Type B pancreatic cell (in vitro differentiated cells): ENCODE measurements at places on chromosomes 12 and 14.

- no peak for DNase-seq
Measured at GRCh38 chr14:64634558-64634957, 69.7 kb upstream of the PLEKHG3 start.

DNA sequence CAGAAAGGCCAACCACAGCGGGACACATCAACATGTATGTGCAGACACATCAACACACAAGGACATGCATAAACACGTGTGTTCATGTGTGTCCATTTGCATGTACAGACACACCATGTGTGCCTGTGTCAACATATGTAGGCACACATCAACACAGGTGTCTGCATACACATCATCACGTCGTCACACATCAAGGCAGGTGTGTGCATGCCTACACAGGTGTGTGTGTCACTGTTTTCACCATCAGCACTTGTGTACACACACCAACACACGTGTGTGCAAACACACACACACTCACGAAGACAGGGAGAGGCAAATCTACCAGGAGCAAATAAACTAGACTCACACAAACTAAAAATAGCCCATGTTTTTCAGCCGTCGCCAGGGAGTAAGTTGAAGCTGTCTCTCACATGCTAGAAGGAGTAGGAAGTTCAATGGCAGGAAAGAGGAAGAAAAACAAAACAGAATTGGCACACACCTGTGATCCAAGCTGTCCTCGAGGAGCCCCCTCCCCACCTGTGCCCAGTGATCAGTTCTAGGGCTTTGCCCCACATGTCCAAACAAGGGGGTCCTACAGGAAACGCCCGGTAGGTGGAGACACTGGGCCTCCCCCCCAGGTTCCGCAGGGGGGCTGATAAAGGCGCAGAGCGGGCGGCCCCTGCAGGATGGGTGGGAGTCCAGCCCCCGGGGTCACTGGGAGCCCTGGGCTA is 7.4 kb downstream of the SCARB1 start:
- DNase-seq, result no peak

- no peak for DNase-seq
Measured at GRCh38 chr12:25014961-25015360, 66.1 kb upstream of the BCAT1 start.

GRCh38 chr14:49961270-49962222 is 68.7 kb downstream of the ARF6 start:
- no peak for DNase-seq

- no peak for DNase-seq
Measured at GRCh38 chr12:62123721-62124203, 136.4 kb upstream of the USP15 start.

DNA sequence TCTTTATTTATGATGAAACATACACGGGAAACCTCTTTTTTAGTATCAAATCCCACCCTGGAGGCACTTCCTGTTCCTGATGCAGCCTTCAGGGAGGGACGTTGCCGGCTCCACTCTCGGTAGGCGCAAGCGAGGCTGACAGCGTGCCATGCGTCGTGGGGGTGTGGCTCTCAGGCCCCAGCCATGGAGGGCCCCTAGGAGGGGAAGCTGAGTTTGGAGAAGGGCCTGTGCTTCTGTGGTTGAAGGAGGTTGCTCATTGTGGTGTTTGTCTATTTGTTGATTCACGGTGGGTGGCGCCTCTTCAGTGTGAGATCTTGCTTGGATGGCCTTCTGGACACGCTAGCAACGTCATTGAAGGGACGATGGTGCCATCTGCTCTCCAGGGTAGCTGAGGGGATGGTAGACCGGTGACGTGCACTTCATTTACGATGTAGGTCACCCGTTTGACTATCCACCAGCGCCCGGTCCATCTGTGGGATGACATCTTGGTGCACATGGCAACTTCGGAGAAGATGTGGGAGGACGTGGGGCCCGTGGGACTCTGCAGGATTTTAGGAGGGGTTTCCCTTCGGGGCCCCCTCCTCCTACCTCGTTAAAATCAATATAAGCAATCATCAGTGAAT is 126.3 kb upstream of the RTL1 start:
- no peak for DNase-seq

GRCh38 chr12:116288735-116289134 is 11.2 kb upstream of the MED13L start:
- DNase-seq, result no peak

DNA sequence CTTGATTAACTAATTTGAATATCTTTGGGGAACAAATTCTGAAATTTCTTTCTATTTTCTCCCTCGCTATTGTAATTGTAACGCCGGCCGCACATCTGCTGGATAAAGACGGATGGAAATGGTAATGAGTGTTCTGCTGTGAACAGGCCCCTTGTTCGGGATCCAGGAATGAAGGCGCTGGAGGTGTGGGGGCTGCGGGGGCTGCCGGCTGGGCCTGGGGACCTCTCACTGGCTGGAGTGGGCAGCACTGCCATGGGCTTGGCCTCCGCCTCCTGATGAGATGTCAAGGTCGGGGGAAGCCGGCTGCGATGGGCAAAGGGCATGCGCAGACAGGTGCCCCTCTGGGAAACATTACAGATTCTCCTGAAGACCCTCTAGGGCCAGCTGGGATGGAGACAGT is 175.4 kb downstream of the PHETA1 start:
- DNase-seq, result no peak

GRCh38 chr12:118651487-118651886 is 275.1 kb downstream of the SUDS3 start:
- DNase-seq, result no peak
